ENCODE measurements at places on chromosomes 1 and 21.
A peak's percentile ranks its signal among the peaks of the same experiment; 100 is the strongest.

GRCh38 chr1:25810341-25811299, 9.1 kb upstream of the MTFR1L start:
- DNase-seq: peak; percentile 76

GRCh38 chr21:44290327-44291077, 4.8 kb downstream of the AIRE start:
- DNase-seq: no peak

DNA sequence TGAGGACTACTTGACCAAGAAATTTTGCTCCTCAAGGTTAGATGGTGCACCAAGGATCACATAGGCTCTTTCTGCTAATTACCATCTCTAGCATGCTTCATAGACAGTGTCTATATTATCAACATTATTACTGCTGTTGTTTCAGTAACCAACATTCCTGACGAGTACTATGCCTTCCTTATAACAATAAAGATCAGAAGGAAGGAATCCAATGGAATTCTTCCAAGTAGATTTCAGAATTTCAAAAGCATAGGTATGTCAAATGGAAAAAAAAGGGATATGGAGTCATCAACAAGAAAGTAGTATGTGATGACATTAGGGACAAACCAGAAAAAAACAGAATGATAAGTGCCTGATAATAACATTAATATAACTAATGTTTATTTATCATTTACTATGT, 39.6 kb upstream of the LPGAT1 start:
- DNase-seq: no peak

GRCh38 chr1:54238353-54239034, 38.5 kb downstream of the MRPL37 start:
- DNase-seq: no peak

GRCh38 chr1:158422212-158422611, 3.8 kb downstream of the OR10K2 start:
- DNase-seq: no peak

- DNase-seq: no peak
Observed at GRCh38 chr1:66296370-66296769, 237.6 kb upstream of the SGIP1 start.

DNA sequence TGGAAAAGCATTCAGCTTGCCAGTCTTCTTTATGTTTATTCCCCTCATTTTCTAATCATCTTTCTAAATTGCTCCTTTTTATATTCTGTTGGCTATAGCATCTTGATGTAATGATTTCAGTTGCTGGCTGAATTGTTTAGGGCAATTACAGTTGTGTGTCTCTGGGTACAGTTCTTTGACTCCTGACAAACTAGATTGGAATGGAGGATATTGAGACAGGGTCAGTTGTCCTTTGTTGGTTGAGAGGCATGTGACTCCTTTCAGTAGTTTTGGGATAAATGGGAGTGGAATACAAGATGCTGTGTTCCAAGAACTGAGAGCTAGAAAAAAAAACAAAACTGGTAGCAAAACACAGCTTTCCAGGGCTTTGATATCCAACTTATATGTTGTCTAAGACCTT, 1.5 kb downstream of the CENPF start:
- DNase-seq: no peak

GRCh38 chr1:68140536-68140935, 90.1 kb upstream of the DIRAS3 start:
- no peak for DNase-seq

- no peak for DNase-seq
Observed at GRCh38 chr21:37207441-37208009, 59.6 kb downstream of the VPS26C start.

DNA sequence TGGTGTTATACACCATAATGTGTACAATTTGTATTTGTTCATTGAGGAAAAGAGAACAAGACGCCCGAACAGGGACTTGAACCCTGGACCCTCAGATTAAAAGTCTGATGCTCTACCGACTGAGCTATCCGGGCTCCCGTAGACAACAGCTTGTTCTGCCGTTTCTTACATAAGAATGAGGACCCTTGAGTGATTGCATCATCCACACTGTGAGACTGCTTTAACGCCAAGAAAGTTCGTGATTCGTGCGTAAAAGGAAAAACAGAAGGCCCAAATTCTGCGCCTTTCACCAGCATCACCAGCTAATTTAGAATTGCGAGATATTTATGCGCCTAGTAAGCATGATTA, 9.3 kb upstream of the MDM4 start:
- peak; percentile 70 for DNase-seq

DNA sequence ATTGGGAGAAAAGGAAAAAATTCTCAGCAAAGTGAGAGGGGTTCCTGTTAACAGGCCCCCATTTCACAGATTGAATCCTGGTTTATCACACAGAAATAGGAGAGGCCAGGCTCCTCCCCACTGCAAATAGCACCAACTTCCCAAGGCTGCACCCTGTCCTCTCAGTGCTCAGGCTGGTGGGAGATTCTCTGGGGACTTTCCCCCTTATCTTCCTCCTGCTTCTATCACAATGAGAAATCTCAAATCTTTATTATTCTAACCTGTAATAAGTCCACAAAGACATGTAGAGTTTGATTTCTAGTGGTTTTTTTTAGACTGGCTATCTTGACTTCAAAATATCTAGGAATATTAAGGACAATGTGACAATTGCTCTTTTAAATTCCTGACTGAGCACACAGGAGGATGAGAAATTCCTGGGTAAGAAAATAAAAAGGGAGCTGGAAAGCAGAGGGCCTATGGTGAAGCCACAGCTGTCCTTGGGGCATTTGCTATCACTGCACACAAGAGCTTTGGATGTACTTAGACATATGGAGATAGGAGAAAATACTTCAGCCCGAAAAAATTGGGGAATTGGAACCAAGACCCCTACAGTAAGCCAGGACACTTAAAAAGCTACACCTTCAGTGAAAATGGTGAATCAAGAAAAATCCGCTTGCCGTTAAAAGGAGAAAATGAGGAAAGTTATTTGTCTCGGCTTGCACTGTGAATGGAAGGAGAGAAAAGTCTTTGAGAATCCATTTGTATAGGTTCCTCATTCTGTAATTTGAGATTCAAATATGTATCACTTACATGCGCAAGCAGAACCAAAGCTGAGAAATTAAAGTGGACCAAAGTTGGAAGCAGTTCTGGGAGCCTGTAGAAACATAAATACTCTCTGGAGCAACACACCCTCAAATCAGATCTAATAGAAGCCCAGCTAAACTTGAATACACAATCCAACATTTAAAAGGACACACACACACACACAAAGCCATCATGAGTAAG, 65.9 kb upstream of the C1orf105 start:
- DNase-seq: no peak

DNA sequence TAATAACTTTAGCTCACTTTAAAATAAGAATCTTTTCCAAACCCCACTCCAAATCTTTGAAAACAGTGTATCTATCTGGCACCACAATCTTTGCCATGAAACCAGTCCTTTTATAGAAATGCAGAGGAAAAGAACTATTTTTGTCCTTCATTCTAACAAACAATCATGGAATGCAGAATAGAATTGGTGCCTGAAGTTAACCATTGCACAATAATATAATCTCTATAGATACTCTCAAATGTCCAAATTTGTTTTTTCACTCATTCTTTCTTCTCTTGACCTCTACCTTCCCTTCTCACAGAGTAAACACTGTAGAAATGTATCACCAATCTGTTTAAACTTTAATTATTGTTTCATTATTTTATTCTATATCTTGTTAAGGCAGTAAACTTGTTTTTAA, 34.8 kb downstream of the TTLL7 start:
- no peak for DNase-seq

DNA sequence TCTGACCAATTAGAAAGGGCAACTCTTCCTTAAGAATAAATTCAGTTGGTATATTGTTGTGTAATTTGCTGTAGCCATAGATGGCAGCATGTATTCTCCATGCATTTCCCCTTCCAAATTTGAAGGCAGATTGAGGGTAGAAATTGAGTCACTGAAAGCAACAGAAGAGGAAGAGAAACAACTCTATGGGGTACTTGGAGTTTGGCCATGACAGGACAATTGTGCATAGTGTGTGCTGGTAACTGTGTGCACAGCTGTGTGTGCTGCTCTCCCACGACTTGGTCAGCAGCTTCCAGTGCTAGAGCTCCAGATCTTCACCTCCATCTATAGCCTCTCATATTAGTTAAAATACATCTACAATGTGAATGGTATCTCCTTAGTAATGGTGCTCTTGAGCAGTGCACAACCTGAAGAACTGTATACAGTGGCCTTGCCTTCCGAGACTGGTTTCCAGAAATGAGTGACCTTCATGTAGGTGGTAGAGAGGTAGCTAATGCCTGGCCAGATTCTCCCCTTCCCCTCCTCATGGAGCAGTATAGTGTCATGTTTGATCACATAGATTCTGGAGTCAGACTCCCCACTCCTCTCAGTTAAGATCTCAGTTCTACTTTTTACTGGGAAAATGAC, 882 bp upstream of the FCAMR start:
- DNase-seq: no peak

GRCh38 chr21:25561668-25562641, 45.3 kb downstream of the MRPL39 start:
- DNase-seq: peak; percentile 87

GRCh38 chr1:87977145-87977544, 648.5 kb downstream of the LMO4 start:
- no peak for DNase-seq

DNA sequence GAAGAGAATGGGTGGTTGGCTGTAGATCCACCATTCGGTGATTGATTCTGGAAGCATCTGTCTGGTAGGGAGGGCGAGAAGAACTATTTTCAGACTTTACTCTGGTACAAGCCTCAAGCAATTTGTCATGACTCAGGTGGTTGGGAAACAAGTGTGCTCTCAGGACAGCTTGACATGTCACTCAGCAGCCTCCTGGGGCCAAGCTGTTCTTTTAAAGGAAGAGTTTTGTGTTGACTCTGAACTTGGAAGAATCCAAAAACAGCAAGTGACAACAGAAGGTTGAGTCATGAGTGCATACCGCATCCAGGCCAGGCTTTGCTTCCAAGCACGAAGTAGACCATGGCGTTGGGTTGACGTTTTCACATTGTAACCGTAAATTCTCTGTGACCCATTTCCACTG, 65.9 kb downstream of the CLIC6 start:
- DNase-seq: no peak

DNA sequence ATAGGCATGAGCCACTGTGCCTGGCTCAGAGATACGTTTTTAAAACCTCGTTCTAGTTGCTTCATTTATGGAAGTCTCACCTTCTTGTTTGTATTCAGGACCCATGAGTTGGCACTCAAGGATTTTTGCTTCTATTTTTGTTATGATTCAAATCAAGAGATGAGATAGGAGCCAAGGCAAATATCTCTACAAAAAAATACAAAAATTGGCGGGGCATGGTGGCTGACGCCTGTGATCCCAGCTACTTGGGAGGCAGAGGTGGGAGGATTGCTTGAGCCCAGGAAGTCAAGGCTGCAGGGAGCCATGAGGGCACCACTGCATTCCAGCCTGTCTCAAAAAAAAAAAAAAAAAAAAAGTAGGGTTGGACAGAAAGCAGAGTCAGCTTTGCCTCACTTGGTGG, 36.8 kb upstream of the ERRFI1 start:
- DNase-seq: no peak

DNA sequence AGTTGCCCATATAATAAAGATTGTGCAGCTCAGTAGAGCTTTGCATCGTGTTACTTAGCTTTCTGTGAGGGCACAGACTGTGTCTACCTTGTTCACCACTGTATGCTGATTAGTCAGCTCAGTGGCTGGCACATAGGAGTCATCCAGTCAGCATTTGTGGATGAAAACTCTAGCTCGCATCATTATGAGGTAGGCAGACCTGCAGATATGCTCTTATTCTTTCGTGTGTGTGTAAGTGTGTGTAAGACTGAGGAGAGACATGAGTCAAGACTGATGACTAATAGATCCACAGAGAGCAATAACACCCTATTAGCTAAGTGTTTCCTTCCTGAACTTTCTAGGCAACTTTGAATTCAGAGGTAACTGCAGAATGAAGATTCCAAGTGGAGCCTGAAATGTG, 17.1 kb downstream of the TTF2 start:
- no peak for DNase-seq

GRCh38 chr1:9317072-9317471, 24.4 kb downstream of the SPSB1 start:
- DNase-seq: no peak

DNA sequence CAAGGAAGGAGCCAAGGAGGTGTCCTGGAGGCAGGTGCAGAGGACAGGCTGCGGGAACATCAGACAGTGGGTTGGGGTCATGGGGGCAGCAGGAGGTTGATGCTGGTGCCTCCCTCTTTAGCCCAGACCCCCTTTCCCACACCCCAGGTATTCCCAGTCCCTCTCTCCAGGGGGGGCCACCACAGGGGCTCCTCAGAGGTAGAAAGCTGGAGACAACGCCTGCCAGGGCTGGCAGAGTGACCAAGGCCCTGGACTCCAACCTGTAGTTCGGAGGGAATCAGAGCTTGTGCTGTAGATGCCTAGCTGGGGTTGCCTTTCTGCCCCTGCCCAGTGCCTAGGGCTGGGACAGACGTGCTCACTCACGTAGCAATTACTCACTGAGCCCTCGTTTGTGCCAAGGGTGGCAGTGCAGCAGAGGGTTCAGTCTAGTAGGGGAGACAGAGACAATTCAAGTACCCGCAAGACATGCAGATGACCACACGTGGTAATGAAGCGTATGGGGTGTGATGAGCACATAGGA, 148.2 kb downstream of the PTPRU start:
- DNase-seq: no peak

DNA sequence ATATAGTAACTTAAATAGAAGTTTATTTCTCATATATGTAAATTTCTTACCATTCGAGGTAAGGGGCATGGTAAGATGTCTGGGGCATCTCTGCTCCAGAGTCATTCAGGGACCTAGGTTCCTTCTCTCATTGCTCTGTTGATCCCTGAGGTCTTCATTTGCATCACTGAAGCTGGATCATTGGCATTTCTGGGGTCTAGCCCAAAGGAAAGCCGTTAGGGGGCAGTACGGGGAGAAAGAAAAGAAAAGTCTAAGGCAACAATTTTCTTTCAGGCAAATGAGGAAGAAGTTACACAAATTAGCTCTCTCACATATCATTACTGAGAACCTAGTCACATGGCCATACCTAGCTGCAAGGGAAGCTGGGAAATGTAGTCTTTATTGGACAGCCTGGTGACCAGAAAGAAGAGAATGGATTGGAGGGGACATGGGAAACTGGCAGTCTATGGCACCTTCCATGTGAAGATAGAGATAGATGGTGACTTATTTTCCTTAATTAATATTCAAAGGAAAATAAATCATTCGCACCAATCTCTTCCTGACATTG, 10.2 kb upstream of the SUSD4 start:
- DNase-seq: no peak

- DNase-seq: no peak
Observed at GRCh38 chr1:118504221-118504644, 319.2 kb upstream of the SPAG17 start.

GRCh38 chr1:180231506-180231921, 1.4 kb downstream of the LHX4 start:
- DNase-seq: no peak

All from activated naive CD4-positive, alpha-beta T cell (primary cell).